ENCODE measurements at places on chromosomes 7 and 10. TPM values are rescaled to one million over a fixed set of nuclear protein-coding genes. Genes with fewer than 3 reads are reported as not detected.

Gene SLC26A3
- total RNA-seq = not detected

Gene INHBA
- total RNA-seq = 46.5 TPM

Gene DNMBP
- 7.7 TPM for total RNA-seq

Gene OR2A12
- not detected for total RNA-seq

Gene OR6B1
- not detected for total RNA-seq

Gene IFIT1B
- total RNA-seq = not detected

Gene FGFBP3
- total RNA-seq = 0.70 TPM

Gene OR2A1
- total RNA-seq = not detected

Data from right cardiac atrium (tissue), 5 donors.